ENCODE measurements at places on chromosomes 7 and 10. TPM values are rescaled to one million over a fixed set of nuclear protein-coding genes. Genes with fewer than 3 reads are reported as not detected.
A peak's percentile ranks its signal among the peaks of the same experiment; 100 is the strongest.

DNA sequence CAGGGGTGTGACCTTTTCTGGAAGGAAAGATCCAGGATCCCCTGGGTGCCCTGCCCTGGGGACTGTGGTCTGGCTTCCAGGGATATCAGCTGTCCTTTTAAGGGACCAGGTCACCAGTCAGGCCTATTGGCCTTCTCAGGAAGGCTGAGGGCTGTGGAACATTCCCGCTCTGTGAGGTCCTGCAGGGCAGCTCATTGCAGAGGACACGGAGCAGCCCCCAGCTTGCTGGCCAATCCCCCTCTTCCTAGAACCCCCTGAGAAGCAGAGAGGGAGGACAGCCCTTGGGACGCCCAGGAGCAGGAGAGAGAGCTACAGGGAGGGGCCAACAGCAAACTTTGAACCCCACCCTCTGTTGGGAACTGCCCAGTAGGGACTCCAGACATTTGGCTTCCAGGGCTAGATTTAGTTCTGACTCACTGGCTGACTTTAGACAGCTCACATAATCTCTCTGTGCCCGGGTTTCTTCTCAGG lies 67.9 kb upstream of the COL13A1 start:
- DNase-seq: peak; percentile 74

DNA sequence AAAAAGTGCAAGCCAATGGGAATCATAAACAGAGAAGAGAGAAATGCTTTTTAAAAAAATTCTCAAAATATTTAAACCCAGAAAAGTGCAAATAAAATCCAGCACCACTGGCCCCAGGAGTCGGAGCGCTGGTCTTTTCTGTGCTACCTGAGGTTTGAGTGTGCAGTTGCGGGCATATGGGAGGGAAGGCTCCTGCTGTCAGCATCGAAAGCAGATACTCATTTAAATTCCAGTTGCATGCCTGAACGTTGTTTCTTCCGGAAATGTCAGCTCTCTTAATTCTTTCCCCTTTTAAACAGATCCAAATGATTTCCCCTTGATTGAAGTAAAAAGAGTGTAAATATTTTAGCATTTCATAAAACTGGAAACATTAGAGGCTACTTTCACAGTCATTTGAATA lies 240.5 kb upstream of the GPR26 start:
- DNase-seq: no peak

DNA sequence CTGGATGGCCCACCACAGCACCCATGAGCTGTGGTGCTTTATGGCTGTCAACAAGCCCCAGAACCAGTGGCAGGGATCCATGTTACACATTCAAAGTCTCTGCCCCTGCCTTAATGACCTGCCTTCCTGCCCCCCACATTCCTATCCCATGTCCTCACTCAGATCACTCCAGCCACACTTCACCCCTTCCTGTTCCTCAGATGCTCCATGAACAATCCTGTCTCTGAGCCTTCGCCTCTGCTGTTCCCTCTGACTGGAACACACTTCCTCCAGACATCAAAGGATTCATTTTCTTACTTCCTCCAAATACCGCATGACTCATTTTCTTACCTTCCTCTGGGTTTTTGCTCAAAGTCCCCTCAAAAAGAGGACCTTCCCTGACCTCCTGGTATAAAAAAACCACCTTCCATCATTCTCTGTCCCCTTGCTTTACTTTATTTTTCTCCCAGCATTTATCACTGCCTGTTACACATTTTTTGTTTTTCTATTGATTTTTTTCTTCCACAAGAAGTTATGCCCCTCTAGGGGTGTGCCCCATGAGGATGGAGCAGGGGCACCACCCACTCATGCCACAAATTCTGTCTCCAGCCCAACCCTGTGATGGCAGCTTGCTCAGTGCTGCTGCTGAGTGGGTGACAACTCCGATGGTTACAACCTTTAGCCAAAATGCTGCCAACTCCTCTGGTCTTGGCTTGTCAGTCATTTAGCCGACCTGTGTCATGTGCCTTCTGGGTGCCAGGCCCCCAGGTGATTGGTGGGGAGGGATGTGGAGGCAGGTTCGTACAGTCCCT lies 18.2 kb downstream of the COL13A1 start:
- DNase-seq: peak; percentile 17

GRCh38 chr10:78914060-78914378 lies 154.7 kb upstream of the ZMIZ1 start:
- no peak for DNase-seq

- no peak for DNase-seq
Measured at GRCh38 chr10:114021154-114021553, 22.5 kb upstream of the ADRB1 start.

DNA sequence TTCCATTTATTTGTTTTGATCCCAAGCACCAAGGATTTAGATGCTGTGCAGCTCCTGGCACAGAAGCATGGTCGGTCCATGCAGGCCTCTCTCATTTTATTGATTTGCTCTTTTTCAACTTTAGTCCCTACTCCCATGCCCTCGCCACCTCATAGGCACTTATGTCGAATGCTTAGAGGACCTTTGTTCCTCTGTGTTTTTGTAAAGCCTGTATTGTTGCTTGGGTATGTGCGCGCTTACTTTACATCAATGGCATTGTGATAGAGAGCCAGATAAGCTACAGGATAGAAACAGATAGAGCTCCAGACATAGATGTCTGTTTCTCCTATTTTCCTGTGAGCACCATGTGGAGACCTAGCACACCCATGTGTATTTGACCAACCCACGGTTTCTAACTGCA lies 225.0 kb downstream of the PAXIP1 start:
- DNase-seq: no peak

GRCh38 chr10:60827791-60828488 lies 49.7 kb downstream of the CDK1 start:
- peak; percentile 83 for DNase-seq

DNA sequence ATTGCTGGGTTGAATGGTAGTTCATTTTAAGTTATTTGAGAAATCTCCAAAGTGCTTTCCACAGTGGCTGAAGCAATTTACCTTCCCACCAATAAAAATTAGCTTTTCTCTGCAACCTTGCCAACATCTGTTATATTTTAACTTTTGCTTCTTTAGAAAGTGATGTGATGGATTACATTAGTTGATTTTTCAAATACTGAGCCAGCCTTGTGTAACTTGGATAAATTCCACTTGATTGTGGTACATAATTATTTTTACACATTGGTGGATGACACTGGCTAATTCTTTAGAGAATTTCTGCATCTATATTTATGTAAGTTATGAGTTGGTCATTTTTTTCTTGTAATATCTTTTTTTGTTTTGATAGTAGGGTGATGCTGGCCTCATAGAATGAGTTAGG lies 634.1 kb downstream of the GALNT17 start:
- DNase-seq: no peak

GRCh38 chr10:132786884-132787494 lies 1.0 kb upstream of the NKX6-2 start:
- no peak for DNase-seq

GRCh38 chr10:116201011-116201410 lies 72.0 kb downstream of the GFRA1 start:
- no peak for DNase-seq

DNA sequence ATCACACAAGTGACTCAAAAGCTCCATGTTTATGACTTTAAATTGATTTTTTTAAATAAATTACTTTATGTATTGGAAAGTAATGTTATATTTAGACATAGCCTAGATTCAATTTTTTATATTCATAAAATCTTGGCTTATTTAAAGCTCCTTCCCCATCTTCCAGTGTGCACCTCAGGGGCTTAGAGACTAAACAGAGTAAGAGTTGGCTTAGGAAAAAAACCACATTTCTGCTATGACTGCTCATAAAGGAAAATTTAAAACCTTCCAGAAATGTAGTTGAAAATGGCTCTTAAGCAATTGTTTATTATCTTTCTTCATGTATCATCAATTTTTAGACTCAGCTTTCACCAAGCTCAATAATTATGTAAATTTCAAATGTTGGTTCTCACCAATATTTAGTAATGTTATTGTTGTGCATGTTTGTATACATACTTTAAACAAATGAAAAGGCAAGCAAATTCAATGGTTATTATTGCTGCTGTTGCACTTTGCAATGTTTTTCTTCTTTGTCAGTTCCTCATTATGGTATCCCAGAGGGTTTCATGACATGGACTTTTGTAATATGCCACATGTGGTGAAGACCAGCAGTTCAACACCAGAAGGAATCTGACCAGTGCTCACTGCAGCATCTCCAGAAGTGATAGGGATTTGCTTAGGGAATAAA lies 700.1 kb upstream of the ANKRD30A start:
- no peak for DNase-seq

CADPS2 gene
- 27.2 TPM for total RNA-seq

GLI3 gene
- 4.3 TPM for total RNA-seq

SNCG gene
- 3.5 TPM for total RNA-seq
